ENCODE measurements at places on chromosomes 5 and 9.

- no peak for DNase-seq
Observed at GRCh38 chr5:125424402-125425141, 678.1 kb upstream of the ZNF608 start.

- DNase-seq: no peak
Observed at GRCh38 chr5:119269061-119269944, 86.5 kb upstream of the TNFAIP8 start.

DNA sequence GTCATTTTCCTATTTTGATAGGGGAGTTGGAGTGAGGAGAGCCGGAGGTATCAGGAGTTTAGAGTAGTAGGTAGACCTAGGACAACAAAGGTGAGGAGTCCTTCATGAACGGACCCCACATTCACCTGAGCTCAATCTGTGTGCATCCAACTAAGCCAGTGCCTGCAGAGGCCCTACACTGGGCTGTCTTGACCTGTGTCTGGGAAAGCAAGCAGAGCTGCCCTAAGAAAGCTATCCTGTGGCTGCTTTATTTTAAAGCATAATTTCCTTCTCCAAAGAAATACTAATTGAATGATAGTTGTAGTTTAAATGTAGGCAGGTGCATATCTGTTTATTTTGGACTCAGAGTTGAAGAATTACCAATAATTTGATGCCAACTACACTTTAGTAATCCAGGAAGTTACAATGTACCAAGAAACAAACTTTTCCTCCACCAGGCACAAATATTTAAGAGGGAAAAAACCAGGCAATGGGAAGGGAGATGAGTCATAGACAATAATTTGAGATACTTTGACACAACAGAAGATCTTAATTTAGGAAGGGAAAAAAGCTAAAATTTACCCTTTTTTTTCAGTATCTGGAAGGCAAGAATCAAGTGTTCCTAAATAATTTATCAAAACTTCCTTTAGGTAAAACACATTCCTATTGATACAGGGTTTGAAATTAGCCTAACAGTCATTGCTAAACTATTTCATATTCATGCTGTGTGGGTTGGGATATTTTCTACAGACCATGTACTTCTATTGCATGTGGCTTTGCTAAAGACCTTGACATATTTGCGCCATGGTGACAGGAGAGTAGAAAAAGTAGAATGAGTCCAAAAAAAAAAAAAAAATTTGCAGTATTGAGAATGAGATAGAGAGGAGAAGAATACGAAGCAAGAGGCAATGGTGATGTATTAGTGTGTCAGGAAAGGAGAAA lies 376.6 kb upstream of the TUSC1 start:
- no peak for DNase-seq

- no peak for DNase-seq
Observed at GRCh38 chr9:107153336-107153735, 129.7 kb upstream of the RAD23B start.

DNA sequence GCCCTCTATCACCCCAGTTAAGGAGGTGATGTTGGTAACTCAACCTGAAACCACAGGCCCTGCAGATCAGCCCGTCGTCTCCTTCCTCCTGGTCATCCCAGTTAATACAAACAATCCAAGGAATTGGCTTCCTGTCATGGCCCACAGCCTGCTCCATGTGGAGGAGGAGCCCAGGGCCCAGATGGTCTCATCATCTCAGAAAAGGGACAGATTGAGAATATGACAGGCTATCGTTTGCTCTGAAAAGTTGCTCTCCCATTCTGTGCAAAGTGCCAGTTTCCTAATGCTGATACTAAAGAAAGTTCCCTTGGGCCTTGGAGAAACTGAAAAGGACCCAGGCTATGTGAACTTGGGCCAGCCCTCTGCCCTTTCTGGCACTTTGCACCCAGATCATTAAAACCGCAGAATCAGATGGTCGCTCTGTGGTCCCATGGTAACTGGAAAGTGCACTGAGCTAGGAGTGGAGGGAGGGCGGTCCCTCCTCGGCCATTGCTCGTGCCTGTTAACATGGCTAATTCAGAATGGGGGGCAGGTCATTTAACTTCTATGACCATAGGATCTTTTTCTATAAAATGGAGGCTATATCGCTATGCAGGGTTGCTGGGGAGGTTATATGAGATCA lies 675 bp upstream of the SPAAR start:
- no peak for DNase-seq

GRCh38 chr5:160169326-160169725 lies 50.1 kb upstream of the PWWP2A start:
- no peak for DNase-seq

DNA sequence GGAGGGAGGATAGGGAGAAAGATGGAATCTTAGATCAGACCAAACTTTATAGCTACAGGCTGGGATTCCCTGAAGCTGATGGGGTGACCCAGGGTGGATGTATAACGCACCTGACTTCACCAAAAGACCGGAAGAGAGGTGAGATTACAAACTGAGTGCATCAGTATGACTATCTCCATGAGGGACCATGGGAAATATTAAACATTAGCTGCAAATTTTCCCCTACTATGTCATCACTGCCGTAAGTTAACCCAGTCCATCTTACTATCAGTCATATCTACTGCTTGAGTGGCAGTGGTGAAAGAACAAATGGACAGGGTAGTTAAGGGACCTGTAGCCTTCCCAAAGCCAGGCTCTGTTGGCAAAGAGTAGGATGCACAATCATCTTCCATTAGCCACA lies 368.3 kb downstream of the EFNA5 start:
- DNase-seq: no peak

Data from DMS 273 treated with DMSO at 0.1 percent for 48 hours (cell line).